Activated naive CD8-positive, alpha-beta T cell treated with anti-CD3 and anti-CD28 coated beads, Interleukin-2, amount 50 U/mL, for 24 hours (primary cell): ENCODE measurements at places on chromosomes 11 and 22.
A peak's percentile ranks its signal among the peaks of the same experiment; 100 is the strongest.

GRCh38 chr22:49968831-49969661 is 8.5 kb downstream of the PIM3 start:
- peaks cover 45% of the 10 kb centered on the region for H3K4me1 ChIP-seq
- peaks cover 9% of the 10 kb centered on the region for H3K36me3 ChIP-seq
- peak overlapping the region; percentile 22 for H3K27ac ChIP-seq

GRCh38 chr11:115896084-115896483 is 391.9 kb upstream of the CADM1 start:
- H3K4me3 ChIP-seq, result no peak overlapping the region
- no peak overlapping the region for H3K27ac ChIP-seq
- H3K36me3 ChIP-seq, result no peaks in the 10 kb centered on the region
- DNase-seq, result no peak
- no peaks in the 10 kb centered on the region for H3K27me3 ChIP-seq

DNA sequence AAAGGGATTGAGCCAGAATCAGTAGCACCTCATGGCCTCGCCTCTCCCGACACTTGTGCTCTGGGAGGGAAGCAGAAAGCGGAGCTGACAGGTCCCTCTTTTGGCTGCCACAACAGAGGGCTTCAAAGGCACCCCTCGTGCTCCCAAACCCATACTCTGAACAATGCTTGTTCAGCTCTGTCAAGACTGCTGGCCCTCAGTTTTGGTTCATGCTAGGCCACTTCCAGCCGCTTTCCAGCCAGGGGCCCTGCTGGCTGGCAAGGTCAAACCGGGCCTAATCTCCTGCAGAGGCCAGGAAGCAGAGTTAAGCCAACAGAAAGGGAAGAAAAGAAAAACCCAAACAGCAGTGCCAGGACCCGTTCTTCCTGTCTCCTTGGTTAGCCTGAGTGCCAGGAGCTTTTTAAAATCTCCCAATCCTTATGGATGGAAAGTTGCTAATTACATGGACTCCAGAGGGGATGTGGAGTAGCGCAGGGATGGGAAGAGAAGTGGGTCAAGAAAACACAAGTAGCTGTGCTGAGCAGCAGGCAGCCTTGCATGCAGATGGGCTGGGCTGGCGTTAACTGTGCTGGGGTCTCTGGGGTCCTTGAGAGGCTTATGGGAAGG is 150.6 kb downstream of the GRIK4 start:
- no peaks in the 10 kb centered on the region for H3K4me1 ChIP-seq
- no peak for DNase-seq
- H3K27ac ChIP-seq, result no peak overlapping the region
- H3K4me3 ChIP-seq, result no peak overlapping the region
- peaks cover 36% of the 10 kb centered on the region for H3K27me3 ChIP-seq

DNA sequence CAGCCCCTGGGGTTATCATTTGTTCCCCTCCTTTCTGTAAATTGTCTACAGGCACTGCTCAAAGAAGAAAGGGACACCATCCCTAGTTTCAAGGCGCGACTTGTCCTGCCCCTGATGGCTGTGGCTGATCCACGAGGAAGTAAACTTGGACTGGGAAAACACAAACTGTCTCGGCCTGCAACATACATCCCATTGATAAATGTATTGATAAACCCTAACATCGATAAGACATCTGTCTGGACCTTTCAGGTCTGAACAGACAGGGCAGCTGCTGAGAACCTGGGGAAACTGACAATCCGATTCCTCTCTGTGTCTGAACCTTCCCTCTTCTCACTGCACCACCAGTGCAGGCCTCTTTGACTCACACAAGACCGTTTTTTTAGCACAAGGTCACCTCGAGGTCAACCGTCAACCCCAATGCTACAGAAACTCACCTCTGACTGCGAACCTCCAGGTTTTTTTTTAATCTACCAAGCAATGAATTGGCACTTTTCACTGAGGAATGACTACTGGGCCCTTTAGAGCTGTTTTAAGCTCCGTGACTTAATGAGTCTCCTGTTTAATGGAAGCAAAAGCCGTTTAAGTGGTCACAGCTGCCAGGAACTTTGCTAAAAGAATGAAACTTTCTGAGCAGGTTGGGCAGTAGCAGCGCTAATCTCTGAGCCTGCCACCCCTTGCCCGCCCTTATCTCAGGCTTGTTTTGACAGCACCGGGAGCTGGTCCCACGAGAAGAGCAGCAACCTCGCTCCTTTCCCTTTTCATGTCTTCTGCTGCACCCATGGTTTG is 203.8 kb upstream of the TMEM45B start:
- H3K27ac ChIP-seq, result no peak overlapping the region
- no peak for DNase-seq
- H3K4me1 ChIP-seq, result no peaks in the 10 kb centered on the region
- peaks cover 2% of the 10 kb centered on the region for H3K27me3 ChIP-seq
- no peaks in the 10 kb centered on the region for H3K36me3 ChIP-seq

- no peak overlapping the region for H3K4me3 ChIP-seq
- H3K36me3 ChIP-seq, result peaks cover 46% of the 10 kb centered on the region
- no peaks in the 10 kb centered on the region for H3K27me3 ChIP-seq
Observed at GRCh38 chr11:60996381-60997138, 25.1 kb downstream of the CD6 start.

GRCh38 chr11:45215098-45215865 is 68.8 kb downstream of the PRDM11 start:
- no peaks in the 10 kb centered on the region for H3K36me3 ChIP-seq
- H3K4me3 ChIP-seq, result no peak overlapping the region
- H3K4me1 ChIP-seq, result peaks cover 2% of the 10 kb centered on the region
- no peak overlapping the region for H3K27ac ChIP-seq
- H3K27me3 ChIP-seq, result no peaks in the 10 kb centered on the region
- DNase-seq, result no peak

GRCh38 chr11:74203966-74204365 is 32.9 kb downstream of the PPME1 start:
- H3K4me3 ChIP-seq, result no peak overlapping the region
- H3K4me1 ChIP-seq, result peaks cover 6% of the 10 kb centered on the region
- peaks cover 40% of the 10 kb centered on the region for H3K36me3 ChIP-seq
- DNase-seq, result no peak
- H3K27ac ChIP-seq, result no peak overlapping the region
